CD8-positive, alpha-beta memory T cell (primary cell): ENCODE measurements at places on chromosomes 1 and 21.

- DNase-seq, result no peak
Measured at GRCh38 chr1:186762653-186763052, 66.1 kb upstream of the PLA2G4A start.

- DNase-seq, result no peak
Measured at GRCh38 chr1:143497374-143497747, 474.4 kb downstream of the FAM72C start.

- DNase-seq, result no peak
Measured at GRCh38 chr1:228304766-228305395, 97.0 kb downstream of the OBSCN start.

GRCh38 chr1:117586747-117587498 lies 18.9 kb upstream of the TENT5C start:
- DNase-seq, result no peak

- peak; percentile 39 for DNase-seq
Measured at GRCh38 chr1:110783292-110783918, 89.5 kb upstream of the CD53 start.

- no peak for DNase-seq
Measured at GRCh38 chr1:175197531-175197930, 5.0 kb upstream of the KIAA0040 start.

DNA sequence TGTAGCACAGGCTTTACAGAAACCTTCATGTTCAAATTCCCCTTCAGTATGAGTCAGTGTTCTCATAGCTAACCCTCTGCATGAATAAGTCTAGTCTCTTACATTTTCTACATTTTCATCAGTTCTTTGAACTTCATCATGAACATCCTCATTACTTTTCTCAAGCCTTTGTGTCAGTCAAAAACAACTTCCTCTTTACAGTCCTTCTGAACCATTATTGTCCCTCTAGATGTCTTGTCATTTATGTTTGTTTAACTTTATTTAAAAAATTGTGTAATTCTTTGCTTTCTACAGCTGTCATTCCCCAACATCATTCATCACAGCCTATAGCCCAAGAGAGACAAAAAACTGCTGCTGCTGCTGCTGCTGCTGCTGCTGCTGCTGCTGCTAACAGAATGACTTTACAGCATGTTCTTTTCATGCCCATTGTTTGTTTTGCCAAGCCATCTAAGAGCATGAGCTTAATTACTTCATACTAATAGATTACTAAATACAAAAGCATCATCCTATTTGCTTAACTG lies 133.1 kb downstream of the LRRC40 start:
- no peak for DNase-seq

DNA sequence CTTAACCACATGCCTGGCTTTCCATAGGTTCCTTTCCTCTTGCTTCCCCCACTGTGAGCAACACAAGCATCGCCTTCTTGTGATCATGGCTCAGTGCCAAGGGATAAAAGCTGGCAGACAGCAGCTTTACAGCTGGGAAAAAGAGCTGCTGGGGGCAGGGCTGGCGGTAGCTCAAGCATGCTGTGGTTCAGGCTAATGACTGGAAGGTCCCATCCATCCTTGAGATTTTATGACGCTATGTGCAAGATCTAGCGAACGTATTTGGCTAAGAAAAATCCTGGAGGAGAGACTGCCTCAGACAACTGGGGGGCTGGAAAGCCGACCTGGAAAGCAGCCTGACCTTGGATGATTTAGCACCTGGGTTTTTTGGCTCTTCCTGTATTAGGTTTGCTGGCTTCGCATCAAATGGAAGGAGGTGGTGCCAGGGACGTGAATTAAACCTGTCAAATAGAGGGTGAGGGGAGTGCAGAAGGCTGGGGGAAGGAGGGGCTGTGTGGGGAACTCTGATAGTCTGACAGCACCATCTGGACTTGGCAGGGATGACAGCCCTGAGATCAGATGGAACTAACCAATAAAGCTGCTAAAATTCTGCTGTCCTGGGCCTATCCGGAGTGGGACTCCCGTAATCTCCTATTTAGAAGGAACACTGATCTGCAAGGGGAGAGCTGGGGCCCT lies 34.8 kb downstream of the ZMYND12 start:
- no peak for DNase-seq

DNA sequence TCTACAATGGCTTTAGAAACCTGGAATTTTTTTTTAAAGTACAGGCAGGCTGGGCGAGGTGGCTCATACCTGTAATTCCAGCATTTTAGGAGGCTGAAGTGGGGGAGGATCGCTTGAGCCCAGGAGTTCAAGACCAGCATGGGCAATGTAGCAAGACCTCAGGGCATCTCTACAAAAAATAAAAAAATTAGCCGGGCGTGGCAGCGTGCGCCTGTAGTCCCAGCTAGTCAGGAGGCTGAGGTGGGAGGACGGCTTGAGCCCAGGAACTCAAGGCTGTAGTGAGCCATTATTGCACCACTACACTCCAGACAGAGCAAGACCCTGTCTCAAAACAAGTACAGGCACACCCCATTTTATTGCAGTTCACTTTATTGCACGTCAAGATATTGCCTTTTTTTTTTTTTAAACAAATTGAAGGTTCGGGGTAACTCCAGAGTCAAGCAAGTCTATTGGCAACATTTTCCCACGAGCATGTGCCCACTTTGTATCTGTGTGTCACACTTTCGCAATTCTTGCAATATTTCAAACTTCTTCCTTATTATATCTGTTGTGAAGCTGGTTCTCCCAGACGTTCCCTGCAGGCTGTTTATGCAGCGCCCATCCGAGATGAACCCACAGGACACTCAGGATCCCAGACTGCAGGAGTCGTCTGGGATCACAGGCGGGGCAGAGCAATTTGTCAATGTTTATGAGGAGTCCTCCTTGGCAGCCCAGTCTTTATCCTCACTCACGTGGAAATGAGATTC lies 4.7 kb downstream of the HES2 start:
- DNase-seq, result no peak

GRCh38 chr21:31115249-31115648 lies 77.0 kb upstream of the KRTAP19-8 start:
- no peak for DNase-seq

GRCh38 chr1:236395230-236395946 lies 1.3 kb downstream of the EDARADD start:
- DNase-seq, result peak; percentile 52

GRCh38 chr1:21537932-21538630 lies 28.9 kb downstream of the ALPL start:
- DNase-seq, result no peak

GRCh38 chr1:44501047-44501890 lies 96.2 kb downstream of the RNF220 start:
- no peak for DNase-seq

DNA sequence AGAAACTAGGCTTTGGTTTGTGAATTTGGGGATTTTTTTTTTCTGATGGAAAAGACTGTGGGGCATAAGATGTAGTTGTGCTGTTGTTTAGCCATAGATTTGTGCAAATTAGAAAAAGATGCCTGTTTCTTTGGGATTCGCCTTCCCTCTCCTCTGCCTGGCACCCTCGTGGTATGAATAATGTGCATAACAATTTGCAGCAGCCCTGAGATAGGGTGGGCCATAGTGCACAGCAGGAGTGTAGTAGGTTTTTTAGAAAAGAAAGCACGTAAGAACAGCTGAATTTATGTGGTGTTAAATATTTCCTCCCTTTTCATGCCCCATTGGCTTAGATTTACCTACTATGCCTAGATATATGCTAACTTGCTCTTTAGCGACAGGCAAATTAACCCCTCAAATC lies 158.9 kb downstream of the PTGER3 start:
- no peak for DNase-seq

DNA sequence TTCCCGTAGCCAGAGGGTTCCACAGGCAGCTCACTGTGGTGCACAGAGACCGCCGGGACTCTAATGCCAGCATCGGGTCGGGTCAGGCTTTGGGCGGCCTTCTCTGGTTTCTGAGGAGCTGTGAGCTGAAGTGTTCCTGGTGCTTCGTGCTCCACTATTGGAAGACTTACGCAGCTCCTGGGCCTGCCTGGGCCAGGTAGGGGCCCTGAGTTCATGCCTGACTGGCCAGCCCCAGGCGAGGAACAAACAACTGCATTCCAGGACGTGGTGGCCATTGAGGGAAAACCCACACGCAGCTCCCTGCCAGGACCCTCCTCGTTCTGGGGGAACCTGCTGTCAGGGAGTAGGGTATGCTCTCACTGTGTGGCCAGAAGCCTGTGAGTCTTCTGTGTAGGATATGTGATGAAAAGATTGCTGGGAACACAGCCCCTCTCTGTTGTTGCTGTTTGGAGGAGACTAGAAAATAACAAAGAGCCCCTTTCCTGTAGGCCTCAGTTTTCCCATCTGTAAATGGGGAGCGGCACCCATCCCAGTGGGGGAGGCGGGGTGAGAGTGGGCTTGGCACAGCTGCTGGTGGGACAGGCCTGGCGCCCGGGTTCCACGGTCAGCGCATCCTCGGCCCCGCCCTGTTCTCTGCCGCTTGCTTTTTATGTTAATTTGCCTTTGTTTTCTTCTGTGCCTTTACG lies 8.4 kb downstream of the RER1 start:
- DNase-seq, result no peak

DNA sequence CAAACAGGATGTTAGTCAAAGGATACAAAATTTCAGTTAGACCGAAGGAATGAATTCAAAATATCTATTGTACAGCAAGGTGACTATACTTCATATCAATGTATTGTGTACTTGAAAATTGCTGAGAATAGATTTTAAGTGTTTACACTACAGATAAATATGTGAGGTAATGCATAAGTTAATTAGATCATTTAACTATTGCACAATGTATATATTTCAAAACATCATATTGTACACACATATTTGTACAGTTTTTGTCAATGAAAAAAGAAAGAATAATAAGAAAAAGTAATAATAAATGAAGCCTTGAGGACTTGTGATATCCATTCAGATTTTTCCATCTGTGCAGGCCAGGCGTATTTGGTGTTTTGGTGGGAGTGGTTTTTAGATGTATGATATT lies 367.4 kb upstream of the SNX7 start:
- DNase-seq, result no peak

DNA sequence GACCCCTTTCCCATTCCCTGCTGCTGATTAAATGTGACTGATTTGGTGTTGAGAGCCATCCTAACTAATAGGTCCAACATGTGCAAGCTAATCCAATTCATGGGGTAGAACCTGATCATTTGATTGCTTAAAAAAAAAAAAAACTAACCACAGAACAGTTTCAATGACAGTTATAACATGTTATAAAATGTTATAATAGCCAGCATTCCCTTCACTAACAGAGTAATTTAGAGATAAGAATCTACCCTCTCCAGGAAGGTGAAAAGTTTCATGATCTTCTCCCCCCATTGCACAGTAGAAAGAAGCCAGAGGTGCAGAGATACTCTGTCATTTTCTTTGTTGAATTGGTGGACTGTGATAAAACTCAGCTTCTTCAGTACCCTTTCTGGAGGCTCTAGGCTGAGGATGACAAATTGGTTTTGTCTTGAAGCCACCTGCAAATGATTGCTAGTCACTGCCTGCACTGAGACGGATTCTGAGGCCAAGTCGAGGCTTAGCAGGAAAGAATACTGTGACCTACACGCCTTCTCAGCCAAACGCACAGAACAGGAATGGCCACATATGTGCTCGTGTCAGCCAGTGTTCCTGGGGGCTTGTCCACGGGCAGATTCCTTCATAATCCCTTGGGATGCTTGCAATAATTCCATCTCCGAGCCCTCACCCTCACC lies 215.7 kb upstream of the IRF2BP2 start:
- DNase-seq, result no peak

DNA sequence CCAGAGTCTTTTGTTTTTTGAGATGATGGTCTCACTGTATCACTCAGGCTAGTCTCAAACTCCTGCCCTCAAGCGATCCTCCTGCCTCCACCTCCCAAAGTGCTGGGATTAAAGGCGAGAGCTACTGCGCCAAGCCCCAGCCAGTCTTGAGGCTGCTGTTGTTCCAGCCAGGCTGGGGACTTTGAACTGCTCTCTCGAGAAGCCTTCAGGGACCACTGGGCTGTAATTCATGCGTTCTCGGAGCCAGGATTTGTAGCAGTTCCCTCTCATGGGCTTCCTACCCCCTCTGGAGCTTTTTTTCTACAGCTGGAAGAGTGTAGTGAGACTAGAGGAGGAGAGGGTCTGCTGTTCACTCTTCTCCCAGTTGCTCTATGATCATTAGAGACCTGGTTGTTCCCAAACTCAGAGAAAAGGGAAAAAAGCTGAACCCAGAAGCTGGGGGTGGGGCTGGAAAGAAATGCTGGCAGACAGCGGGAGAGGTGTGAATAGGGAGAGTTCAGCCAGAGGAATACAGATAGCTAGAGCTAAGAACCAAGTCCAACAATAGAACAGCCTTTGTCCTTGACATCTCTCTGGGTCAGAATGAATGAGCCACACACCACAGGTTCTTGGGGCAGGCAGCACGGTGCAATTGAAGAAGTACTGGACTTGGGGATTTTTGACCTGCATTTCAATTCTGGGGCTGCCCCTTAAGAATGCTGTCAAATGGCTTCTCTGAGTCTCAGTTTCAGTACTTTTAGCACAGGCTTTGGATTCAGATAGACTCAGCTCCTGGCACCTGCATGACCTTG lies 13.2 kb upstream of the SLC41A1 start:
- no peak for DNase-seq

DNA sequence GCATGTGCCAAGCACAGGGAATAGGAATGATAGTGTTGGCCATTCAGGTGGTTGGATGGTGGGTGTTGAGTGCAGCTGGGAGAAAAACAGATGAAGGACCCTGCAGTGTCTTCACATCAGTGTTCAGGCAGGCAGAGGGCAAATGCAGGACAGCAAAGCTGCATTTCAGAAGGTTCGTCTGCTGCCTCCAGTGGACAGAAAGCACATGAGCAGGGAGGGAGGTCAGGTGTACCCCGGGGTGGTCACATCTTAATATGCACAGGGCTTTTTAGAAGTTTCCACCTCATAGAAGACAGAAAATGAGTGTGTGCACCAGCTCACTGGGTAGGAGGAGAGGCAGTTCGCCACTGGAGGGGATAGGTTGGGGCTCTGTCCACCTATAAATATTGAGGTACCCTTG lies 184.9 kb downstream of the SLC35F3 start:
- DNase-seq, result no peak

DNA sequence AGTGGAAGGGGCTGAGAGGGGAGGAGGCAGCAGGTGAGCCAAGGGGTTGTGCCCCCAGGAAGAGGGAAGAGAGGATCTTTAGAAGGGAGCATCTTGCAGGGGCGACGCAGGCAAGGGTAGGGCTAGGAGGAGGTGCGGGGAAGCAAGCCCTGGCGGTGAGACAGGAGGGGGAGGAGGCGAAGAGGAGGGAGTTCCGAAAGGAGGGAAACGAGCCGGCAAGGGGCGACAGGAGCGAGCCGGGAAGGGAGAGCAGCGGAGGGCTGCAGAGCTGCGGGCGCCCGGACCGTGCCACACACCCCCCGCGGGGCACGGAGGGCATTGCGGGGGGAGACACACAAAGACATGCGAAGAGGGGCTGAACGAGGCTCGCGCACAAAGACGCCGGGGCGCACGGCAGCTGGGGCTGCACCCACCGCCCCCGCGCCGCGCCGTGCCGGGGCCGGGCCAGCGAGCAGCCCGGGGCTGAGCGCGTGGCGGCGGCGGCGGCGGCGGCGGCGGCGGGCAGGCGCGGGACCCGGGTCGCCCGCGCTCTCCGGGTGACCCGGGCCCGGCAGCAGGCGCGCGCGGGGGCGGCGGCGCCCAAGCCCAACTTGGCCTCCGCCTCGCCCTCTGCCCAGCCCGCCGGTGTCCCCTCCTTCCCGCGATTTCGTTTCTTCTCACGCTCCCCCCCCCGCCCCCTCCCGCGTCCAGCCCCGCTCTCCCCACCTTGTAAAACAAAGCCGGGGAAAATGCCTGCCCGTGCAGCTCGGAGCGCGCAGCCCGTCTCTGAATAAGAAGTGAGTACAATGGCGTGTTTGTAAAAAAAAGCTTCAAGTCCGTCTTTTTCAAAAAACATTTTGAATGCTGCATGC lies at the start of gene KCNK2:
KCNK2 (plus strand) TSS at position 206 of the 851 bp plus-strand sequence. CDS start 649 bp downstream, outside the sequence.
- DNase-seq, result no peak

- DNase-seq, result no peak
Measured at GRCh38 chr1:241730031-241730430, 78.0 kb downstream of the WDR64 start.
